ENCODE measurements at places on chromosomes 2 and 18. TPM values are rescaled to one million over a fixed set of nuclear protein-coding genes. Genes with fewer than 3 reads are reported as not detected.

GRCh38 chr2:128322715-128323554, 4.3 kb upstream of the HS6ST1 start:
- H3K4me1 ChIP-seq: peaks cover 13% of the 10 kb centered on the region
- no peaks in the 10 kb centered on the region for H3K27me3 ChIP-seq
- H3K27ac ChIP-seq: peak overlapping the region; percentile 84
- H3K36me3 ChIP-seq: no peaks in the 10 kb centered on the region

- H3K4me3 ChIP-seq: no peak overlapping the region
- H3K27me3 ChIP-seq: no peaks in the 10 kb centered on the region
- DNase-seq: no peak
- peaks cover 5% of the 10 kb centered on the region for H3K4me1 ChIP-seq
- no peaks in the 10 kb centered on the region for H3K36me3 ChIP-seq
Measured at GRCh38 chr2:147375073-147375472, 469.8 kb upstream of the ACVR2A start.

DNA sequence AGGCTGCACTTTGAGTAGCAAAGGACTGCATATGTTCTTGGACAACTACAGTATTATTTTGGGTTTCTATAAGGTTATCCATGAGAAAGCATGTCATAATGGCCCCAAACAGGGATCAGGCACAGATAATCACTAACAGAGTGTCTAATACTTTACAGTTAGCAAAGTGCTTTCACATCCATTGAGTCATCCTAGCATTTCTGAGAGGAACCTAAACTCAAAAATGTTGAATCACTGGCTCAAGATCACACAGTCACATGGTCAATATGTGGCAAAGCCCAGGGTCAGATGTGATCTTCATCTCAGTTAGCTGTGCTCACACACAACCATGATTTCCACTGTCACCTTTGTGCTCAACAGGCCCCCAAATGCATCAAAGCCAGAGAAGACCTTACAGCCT, 156.1 kb upstream of the VRK2 start:
- peaks cover 4% of the 10 kb centered on the region for H3K4me1 ChIP-seq
- no peak for DNase-seq
- peaks cover 4% of the 10 kb centered on the region for H3K27me3 ChIP-seq
- H3K27ac ChIP-seq: no peak overlapping the region
- no peak overlapping the region for H3K4me3 ChIP-seq

- no peaks in the 10 kb centered on the region for H3K27me3 ChIP-seq
- DNase-seq: peak; percentile 21
- H3K27ac ChIP-seq: peak overlapping the region; percentile 100
- H3K36me3 ChIP-seq: peaks cover 13% of the 10 kb centered on the region
- H3K4me3 ChIP-seq: peak overlapping the region; percentile 100
Measured at GRCh38 chr2:161161074-161161706, 962 bp downstream of the TANK start.

DNA sequence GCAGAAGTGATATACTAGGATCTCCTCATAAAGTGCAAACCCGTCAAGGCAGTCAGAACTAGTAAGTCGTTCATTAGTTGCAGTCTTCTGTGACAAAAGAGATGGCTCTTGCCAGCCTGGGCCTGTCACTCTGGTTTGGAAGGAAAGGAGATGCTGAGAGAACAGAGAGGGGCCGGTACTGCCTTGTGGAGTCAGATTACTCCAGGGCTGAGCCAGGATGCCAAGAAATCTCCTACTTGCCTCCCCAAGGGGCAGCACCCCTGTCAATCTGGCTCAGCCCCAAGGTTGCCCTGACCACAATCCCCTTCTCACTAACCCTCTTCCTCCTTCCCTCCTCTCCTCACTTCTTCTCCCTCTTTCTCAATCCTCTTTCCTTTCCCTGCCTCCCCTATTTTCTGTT, 62.9 kb upstream of the ASPRV1 start:
- no peak for DNase-seq
- H3K27me3 ChIP-seq: no peaks in the 10 kb centered on the region
- no peak overlapping the region for H3K27ac ChIP-seq
- no peak overlapping the region for H3K4me3 ChIP-seq
- H3K36me3 ChIP-seq: peaks cover 5% of the 10 kb centered on the region

DNA sequence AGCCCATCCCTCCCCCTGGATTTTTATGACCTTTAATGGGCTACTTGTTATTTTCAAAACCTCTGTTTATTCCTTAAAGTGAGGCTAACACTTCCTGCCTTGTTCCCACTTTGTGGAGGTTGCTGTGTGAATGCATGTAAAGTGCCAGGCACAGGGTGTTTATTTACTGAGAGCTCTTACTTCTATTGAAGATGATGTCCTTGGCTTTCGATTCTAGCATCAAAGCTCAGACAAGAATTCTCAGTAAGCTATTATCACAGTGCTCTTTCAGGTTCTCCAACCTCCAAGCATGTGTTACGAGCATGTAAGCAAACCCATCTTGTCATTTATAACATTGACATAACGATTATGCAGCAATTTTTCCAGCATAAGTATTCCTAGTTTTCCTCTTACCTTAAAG, 44.2 kb downstream of the DPYSL5 start:
- no peak overlapping the region for H3K4me3 ChIP-seq

DNA sequence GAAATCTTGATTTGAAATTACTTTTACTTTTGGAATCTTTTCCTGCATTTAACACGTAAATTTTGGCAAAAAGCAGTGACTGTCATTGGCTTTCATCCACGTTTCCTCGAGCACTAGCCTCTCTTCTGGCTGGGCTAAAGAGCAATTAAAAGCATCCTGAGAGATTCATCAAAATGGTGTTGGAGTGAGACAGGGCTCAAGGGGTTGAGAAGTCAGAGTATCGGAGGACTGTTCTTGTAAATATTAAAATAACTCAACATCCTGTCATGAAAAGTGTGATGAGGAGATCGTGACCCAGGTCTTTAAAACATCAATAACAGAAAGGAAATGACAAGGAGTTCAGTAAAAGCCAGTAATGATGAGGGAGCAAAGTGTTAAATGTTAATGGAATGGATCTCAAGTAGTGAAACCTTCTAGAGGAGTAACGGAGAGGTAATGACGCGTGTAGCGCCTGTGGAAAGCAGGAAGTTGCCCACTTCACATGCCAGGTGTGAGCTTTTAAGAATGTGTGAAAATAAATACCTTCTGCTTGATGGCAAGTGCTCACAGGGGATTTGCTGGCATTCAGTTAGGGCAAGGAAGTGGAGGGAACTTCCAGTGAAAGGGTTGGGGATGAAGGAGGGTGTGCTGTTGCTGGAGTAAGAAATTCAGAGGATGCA, 754.4 kb downstream of the ADCYAP1 start:
- H3K27ac ChIP-seq: no peak overlapping the region
- H3K36me3 ChIP-seq: no peaks in the 10 kb centered on the region
- DNase-seq: no peak
- H3K4me1 ChIP-seq: no peaks in the 10 kb centered on the region
- no peak overlapping the region for H3K4me3 ChIP-seq

GRCh38 chr2:181805228-181806038, 86.1 kb upstream of the ITPRID2 start:
- no peak for DNase-seq
- no peaks in the 10 kb centered on the region for H3K36me3 ChIP-seq
- peaks cover 19% of the 10 kb centered on the region for H3K27me3 ChIP-seq
- no peak overlapping the region for H3K4me3 ChIP-seq
- H3K4me1 ChIP-seq: no peaks in the 10 kb centered on the region
- H3K27ac ChIP-seq: no peak overlapping the region

DNA sequence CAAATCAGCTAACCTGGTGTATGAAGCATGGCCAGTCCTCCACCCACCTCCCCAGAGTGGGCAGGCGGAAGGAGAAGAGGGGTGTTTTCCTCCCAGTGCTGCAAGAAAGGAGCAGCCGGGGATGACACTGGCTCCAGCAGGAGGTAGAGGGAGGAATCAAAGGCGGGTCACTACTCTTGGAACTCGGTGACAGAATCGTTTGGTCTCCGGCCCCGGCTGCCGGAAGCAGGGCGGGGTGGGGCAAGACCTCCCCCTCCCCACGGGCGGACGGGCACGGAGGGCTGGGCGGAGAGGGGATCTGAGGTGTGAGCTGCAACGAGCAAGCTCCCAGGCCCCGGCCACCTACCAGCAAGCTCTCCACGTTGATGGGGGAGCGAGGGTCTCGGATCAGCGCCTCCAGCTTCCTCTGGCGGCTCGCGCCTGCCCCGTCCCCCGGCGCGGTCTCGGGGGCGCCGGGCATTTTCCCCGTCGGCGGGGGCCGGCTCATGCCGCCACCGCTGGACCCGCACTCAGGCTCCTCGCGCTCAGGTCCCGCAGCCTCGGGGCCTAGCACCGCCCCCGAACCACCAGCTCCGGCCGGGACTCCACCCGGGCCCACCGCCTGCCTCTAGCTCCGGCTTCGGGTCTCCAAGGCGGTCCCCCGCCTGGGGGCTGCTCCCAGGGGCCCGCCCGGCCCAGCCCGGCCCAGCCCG, 640 bp downstream of the ROCK2 start:
- peaks cover 2% of the 10 kb centered on the region for H3K36me3 ChIP-seq
- peak overlapping the region; percentile 91 for H3K27ac ChIP-seq
- peaks cover 20% of the 10 kb centered on the region for H3K4me1 ChIP-seq
- peak; percentile 16 for DNase-seq

DNA sequence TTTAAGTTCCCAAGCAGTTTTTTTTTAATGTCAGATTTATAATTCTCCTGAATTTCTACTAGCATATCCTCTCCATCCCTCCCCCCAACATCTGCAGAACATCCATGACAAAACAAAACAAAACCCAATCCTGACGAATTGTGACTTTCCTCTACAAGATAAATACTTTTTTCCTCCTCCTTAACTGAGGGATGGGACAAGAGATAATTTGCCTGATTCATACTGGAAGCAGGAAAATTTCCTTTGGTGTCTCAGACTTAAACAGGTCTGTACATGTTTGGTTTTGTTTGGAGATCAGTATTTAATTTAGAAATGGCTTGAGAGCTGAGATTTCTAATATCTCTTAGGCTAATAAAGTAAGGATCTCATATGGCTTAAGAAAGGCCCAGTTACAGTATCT, 2.2 kb downstream of the CAVIN2 start:
- H3K4me1 ChIP-seq: peaks cover 7% of the 10 kb centered on the region
- DNase-seq: no peak
- H3K27me3 ChIP-seq: peaks cover 79% of the 10 kb centered on the region
- H3K36me3 ChIP-seq: peaks cover 2% of the 10 kb centered on the region
- no peak overlapping the region for H3K4me3 ChIP-seq
- H3K27ac ChIP-seq: no peak overlapping the region

DNA sequence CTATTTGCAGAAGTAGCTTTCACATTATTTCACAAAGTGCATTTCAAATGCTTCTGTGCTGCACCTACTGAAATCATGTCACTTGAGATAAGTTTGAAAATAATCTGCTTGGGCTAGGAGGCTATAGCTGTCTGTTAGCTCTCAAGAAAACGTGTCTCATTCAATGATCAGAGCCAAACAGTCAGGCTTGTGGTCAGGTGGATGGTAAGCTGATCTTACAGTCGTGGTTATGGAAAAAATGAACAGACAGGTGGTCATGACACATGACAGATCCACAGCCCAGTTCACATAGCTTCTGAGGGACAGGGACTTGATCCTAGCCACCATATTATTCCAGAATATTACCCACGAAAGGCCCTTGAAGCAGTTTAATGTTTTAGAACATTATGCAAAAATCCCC, 26.5 kb upstream of the RFX8 start:
- H3K27ac ChIP-seq: no peak overlapping the region
- peaks cover 4% of the 10 kb centered on the region for H3K27me3 ChIP-seq
- H3K36me3 ChIP-seq: no peaks in the 10 kb centered on the region
- peaks cover 13% of the 10 kb centered on the region for H3K4me1 ChIP-seq
- no peak overlapping the region for H3K4me3 ChIP-seq

GRCh38 chr18:31211047-31211446, 48.4 kb upstream of the DSC1 start:
- no peaks in the 10 kb centered on the region for H3K27me3 ChIP-seq
- H3K27ac ChIP-seq: no peak overlapping the region
- H3K4me3 ChIP-seq: no peak overlapping the region
- H3K4me1 ChIP-seq: no peaks in the 10 kb centered on the region
- H3K36me3 ChIP-seq: no peaks in the 10 kb centered on the region

Gene SAG
- total RNA-seq: 0.25 TPM

Gene FIGN
- not detected for total RNA-seq

Gene CDK5R2
- not detected for total RNA-seq

Gene CTIF
- total RNA-seq: 7.3 TPM

Gene PLA2R1
- not detected for total RNA-seq

Gene ACTG2
- total RNA-seq: not detected

Gene PRR30
- total RNA-seq: not detected
